ENCODE measurements at places on chromosomes 1 and 21.

GRCh38 chr1:6412896-6413295, 6.8 kb downstream of the HES2 start:
- DNase-seq, result no peak

- no peak for DNase-seq
Measured at GRCh38 chr1:29498126-29499103, 262.1 kb downstream of the PTPRU start.

- no peak for DNase-seq
Measured at GRCh38 chr1:101484689-101485338, 248.0 kb downstream of the S1PR1 start.

DNA sequence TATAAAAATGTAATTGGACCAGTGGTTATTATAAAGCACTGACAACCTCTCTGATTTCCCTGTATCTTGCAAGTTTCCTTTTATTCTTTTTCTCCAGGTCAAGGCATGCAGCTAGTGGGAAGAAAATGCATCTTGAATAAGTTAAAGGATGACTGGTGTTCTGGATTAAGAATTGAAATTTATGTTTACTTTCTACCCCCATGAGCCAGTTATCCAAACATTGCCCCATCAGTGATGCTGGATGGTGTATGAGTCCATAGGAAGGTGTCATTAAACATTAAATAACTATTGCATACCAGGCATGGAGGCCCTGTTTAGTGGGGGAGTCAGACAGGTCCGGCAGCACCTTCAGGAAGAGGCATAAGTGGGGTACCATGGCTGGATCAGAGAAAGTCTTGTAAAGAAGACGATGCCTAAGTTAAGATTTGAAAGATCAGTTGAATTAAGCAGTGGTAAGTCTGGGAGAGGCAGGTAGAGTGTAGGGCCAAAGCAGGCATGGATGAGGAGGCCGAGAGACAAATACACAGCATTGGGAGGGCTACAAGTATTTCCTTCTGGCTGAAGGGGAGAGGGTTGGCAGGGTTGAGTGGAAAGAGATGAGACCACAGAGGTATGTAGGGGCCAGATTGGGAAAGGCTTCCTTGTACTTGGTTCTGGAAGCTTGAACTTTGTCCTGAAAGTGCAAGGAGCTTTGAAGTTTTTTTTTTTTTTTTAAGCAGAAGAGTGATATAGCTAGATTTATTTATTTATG, 5.7 kb downstream of the SZRD1 start:
- no peak for DNase-seq

DNA sequence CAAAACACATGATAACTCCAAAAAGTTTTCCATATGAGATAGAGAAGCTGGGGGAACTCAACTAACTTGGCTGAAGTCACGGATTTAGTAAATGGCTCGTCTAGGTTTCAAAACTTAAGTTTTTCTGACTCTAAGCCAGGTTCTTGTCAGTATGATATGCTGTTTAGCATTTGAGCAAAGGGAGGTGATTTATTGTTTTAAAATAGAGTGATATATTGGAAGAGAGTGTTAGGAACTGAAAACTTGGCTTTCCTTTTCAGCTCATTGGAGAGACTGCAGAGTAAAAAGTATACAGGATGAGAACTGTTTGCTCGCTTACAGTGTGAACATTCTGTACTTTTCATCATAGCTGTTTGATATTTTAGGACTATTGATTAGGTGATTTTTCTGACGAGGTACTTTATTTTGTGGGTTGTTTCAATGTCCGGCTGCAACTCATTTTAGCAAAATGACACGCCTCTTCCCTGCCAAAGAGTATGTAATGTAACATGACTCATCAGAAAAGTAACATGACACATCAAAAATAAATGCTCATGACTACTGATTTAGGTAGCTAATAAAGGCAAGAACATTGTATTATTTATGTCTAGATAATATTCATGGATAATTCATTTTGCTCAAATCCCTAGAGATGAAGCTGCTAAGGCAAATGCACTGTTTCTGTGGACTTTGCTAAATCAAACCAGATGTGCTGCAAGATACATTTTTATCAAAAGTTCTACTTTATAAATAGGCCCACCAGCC, 355.1 kb downstream of the GPATCH2 start:
- DNase-seq, result no peak

GRCh38 chr1:39922251-39922688, 20.6 kb upstream of the MYCL start:
- DNase-seq, result no peak

GRCh38 chr1:228684607-228685006, 50.7 kb upstream of the RHOU start:
- no peak for DNase-seq

- DNase-seq, result no peak
Measured at GRCh38 chr1:55970526-55971110, 608.7 kb downstream of the PLPP3 start.

GRCh38 chr1:36776948-36777831, 257.1 kb downstream of the GRIK3 start:
- no peak for DNase-seq

DNA sequence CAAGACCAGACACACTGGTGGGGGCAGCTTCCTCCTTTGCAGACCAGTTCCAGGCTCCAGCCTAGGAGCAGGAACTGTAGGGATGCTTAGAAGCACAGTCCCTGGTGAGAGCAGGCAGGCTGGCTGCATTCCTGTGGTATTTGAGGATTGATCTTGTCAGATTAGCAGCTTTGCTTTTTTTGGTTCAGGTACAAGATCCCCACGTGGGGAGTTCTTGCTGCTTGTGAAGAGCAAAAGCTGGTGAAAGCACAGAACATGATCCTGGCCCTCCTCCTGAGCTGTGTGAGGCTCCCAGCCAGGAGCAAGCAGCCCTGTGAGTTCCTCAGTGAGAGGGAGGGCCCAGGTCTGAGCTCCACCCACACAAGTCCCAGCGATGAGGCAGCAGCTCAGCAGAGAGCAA, 75.3 kb upstream of the ARTN start:
- DNase-seq, result peak; percentile 72

DNA sequence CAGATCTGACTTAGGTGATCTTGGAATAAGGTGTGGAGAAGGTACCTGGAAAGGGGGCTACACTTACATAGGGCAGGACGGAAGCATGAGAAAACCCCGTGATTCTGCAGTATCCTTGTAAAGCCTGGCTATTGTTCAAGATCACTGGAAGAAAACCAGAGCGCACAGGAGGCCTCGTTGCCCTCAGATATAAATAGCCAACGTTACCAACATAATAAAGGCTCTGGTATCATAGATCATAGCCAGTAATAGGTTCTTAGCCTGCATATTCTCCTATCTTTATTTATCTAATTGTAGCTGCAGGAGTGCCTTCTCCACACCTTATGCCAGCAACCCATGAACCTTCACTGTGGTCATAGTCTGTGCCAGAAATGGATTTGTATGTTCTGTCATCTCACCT, 35.9 kb upstream of the MPZL1 start:
- DNase-seq, result no peak

- DNase-seq, result no peak
Measured at GRCh38 chr1:235637756-235638534, 11.6 kb downstream of the GNG4 start.

DNA sequence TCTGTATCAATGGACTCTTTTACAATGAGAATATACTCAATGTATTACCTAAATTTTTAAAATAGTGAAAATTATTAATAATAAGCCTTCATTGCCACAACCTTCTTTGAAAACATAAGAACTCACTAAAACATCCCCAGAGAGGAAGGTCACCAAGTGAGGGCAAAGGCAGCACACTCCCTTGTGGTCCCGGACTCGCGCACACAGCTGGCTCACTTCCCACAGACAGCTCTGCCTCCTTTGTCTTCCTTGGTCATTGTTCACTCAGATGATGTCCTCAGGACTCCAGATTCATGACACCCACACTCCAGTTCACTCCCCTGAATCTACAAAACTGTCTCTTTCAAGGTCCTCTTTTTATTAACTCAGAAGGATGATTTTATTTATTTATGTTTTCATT, 19.2 kb upstream of the UBR4 start:
- no peak for DNase-seq

GRCh38 chr21:14762734-14763694, 216.9 kb upstream of the SAMSN1 start:
- no peak for DNase-seq

DNA sequence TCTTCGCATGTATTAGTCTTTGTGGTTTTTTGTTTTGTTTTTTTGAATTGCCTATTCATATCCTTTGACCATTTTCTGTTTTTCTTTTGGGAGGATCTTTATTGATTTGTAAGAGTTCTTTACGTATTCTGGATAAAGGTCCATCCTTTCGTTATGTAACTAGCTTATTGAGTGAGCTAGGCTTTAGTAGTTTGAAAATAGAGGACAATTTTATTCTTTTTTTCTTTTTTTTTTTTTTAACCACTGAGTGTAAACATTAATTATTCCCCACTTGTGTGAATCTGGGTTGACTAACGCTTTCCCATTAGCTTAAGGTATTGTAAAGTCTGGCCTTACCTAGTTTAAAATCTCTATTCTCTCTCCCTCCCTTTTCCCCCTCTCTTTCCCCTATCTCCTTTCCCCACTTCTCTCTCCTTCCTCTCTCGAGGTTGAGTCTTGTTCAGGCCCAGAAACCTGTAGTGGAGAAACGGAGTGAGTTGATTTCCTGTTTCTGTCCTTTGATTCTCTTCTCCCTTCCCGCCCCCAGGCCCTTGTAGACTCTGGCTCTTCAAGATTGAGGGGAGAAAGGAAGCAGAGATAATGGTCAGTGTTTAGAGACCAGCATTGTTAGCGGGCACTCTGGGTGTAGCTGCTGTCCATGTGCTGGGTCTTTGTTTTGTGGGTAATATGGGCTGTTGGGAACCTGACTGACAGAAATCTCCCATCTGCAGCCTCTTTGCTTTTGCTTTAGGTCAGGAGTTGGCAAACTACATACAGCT, 1.5 kb downstream of the MORC3 start:
- DNase-seq, result peak; percentile 8

GRCh38 chr1:114218361-114219171, 64.9 kb upstream of the SYT6 start:
- no peak for DNase-seq

GRCh38 chr21:44450402-44450801, 4.9 kb upstream of the LRRC3 start:
- DNase-seq, result no peak

DNA sequence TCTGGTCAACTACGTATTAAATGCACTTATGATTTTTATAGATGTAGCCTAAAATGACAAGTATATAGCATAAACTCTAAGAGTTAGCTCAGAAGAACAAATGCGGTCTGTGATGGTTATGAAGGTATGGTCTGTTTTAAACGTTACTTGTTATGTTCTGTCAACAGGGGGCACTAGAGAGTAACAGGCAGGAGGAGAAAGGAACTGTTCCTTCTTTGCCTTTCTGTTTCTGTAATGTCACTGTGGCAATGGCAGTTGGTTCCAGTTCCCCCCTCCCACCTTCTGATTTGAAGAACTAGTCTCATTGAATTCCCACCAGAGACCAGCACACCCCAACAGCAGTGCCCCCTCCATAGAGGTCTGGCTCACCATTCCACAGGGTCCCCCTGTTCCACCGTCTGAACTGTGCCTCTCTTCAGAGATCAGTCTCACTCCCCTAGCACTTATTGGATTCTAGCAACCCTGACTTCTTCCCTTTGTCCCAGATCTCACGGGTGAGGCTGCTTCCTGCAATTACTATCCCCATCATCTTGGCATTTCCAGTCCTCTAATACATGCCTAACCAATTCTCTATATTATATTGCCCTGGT, 14.0 kb downstream of the KRTAP24-1 start:
- DNase-seq, result no peak

DNA sequence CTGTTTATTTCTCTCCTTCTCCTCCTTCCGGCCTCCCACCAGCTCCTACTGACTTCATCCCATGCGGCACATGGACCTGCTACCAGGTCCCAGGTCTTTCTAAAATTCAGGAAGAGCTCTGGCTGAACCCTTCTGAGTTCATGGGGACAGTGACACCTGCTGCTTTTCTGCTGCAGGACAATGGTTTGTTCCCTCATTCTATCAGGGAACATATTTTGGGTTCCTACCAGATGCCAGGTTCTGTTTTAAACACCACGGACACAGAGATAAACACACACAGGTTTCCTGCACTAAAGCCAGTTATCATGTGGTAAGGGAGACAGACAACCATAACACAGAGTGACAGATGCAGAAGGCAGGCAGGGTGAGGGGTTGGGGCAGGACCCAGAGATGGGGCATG, 114.0 kb upstream of the RAB4A start:
- DNase-seq, result no peak

- DNase-seq, result no peak
Measured at GRCh38 chr21:37430184-37430821, 63.7 kb downstream of the DYRK1A start.

DNA sequence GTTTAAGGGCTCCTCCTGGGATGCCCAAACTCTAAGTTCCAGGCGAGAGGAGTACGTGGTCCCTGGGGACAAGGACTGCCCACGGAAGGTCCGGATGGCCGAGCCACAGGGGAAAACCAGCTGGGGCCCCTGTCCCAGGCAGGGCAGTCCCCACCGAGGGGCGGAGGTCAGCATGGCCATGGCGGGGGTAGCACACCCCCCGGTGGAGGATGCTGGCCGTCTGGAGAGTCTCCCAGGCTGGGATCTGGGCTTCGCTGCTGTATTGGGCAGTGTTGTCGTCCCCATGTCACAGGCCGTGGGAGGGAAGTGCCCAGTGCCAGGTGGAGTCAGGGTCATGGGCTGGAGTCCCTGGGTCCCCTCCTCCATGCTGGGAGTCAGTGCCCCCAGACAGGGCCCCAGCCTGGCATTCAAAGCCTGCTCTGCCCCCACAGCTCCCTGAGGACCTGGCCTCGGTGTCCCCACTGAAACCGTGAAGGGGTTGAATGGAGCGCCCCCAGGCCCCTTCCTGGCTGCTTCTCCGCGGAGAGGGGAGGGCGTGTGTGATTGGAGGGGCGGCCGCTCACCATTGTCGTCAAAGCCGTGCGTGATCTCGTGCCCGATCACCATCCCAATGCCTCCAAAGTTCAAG, 6.8 kb downstream of the PRXL2B start:
- peak; percentile 13 for DNase-seq

GRCh38 chr1:44315521-44315920, 39.5 kb downstream of the ERI3 start:
- no peak for DNase-seq

GRCh38 chr1:219477861-219478260, 135.0 kb downstream of the ZC3H11B start:
- DNase-seq, result no peak

DNA sequence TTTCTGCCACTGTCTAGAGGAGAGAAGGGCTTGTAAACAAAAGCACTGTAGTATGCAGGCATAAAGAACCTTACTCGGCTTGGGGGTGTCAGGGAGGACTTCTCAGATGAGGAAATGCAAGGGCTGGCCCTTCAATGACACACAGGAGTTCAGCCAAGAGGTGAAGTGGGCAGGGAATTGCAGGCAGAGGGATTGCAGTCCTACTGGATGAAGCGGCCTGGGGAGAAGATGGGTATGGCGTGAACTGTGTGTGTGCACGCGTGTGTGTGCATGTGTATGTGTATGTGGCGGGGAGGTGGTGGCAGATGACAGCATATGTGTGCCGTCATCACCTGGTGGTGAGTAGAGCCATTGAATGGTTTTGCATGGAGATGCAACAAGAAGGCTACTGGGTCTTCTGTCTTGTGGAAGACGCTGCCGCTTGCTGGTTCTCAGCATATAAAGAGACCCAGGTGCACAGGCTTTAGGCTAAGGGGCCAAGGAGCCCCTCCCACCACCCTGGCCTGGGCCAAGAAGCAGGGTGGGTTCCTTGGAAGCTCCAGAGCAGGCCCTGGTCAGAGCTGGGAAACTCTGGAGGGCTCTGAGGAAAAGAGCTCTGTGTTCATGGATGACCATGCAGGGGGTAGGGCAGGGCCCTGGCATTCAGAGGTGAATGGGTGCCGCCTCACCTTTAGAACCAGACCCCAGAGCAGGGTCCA, 4.1 kb upstream of the EPS8L3 start:
- peak; percentile 24 for DNase-seq
